ENCODE measurements at places on chromosomes 6 and 20. TPM values are rescaled to one million over a fixed set of nuclear protein-coding genes. Genes with fewer than 3 reads are reported as not detected.

The RTN4IP1 gene
- total RNA-seq: 11.6 TPM

GRCh38 chr6:4804095-4804494 lies 27.9 kb downstream of the CDYL start:
- H3K36me3 ChIP-seq: no peaks in the 10 kb centered on the region
- peaks cover 4% of the 10 kb centered on the region for H3K4me1 ChIP-seq
- no peak overlapping the region for H3K4me3 ChIP-seq

- DNase-seq: no peak
- no peak overlapping the region for H3K4me3 ChIP-seq
- no peaks in the 10 kb centered on the region for H3K27me3 ChIP-seq
These were observed 5.9 kb downstream of the SMAP1 start for GRCh38 chr6:70673601-70674000.

- DNase-seq: peak; percentile 90
- H3K4me1 ChIP-seq: no peaks in the 10 kb centered on the region
- no peak overlapping the region for H3K4me3 ChIP-seq
These were observed 5.2 kb downstream of the SIRPA start for GRCh38 chr20:1900321-1900801.

DNA sequence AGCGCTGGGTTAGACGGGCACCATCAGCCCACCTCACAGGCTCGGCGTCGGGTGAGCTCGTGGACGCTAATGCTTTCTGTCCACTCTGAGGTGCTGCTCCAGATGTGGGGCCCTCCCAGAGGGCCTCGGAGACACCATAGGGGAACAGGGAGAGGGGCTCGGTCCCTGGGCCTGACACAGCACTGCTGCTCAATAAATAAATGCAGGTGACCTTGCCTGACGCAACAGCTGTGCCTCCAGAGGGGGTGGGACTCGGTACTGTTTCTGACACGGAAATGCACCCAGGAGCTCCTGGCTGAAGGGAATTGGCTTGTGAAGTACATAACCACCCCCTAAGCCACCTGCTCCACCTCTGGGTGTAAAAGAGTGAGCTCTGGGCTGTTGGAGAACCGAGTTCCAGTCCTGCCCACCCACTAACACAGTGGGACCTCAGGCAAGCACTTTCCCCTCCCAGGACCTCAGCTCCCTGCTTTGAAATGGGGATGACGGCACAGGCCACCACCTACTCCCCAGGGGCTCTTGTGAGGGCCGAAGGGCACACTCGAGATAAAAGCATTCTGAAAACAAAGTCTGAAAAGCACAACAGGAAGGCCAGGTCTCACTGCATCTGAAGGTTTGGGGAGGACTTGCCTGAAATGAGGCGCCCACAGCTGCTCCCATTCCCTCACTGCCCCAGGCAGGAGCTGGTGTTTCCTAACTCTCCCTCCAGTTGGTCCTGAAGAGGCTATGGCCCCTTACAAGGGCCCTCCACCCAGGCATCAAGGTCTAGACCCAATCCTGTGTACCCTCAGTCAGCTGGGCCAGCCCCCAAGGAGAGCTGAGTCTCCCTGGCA lies 6.7 kb downstream of the KCNK15 start:
- H3K27ac ChIP-seq: no peak overlapping the region
- DNase-seq: no peak
- peaks cover 2% of the 10 kb centered on the region for H3K36me3 ChIP-seq

GRCh38 chr6:15429141-15430110 lies 183.6 kb downstream of the JARID2 start:
- H3K27me3 ChIP-seq: no peaks in the 10 kb centered on the region
- no peak for DNase-seq
- no peak overlapping the region for H3K27ac ChIP-seq
- no peak overlapping the region for H3K4me3 ChIP-seq
- peaks cover 52% of the 10 kb centered on the region for H3K4me1 ChIP-seq
- no peaks in the 10 kb centered on the region for H3K36me3 ChIP-seq

The BFSP1 gene
- total RNA-seq: 8.6 TPM

DNA sequence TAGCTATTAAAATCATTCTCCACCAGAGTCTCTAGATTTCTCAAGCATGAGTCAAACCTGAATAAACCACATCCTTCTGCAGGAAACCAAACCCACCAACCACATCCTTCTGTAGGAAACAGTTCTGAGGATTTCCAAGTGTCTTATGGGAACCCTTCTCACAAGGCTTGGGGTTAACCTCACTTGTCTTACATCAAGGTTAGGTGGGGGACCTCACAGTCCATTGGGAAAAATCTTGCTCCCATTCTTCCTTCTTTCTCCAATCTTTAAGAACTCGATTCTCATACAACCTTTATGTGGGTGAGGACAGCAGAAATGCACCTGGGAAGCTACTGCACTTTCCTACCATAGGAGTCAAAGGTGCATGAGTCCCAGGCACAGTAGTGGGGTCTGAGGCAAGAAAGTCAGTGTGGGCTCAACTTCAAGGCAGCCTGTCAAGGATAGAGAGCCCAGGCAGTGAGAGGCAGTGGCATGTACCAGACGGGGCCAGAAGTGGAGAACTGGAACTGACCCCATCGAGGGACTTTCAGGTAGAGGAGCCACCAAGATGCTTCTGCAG lies 114.5 kb downstream of the SLC22A3 start:
- H3K4me1 ChIP-seq: no peaks in the 10 kb centered on the region
- H3K27me3 ChIP-seq: no peaks in the 10 kb centered on the region
- no peak overlapping the region for H3K27ac ChIP-seq

GRCh38 chr6:52208612-52209011 lies 22.4 kb downstream of the IL17A start:
- H3K36me3 ChIP-seq: peaks cover 3% of the 10 kb centered on the region
- H3K27ac ChIP-seq: no peak overlapping the region
- DNase-seq: no peak
- no peaks in the 10 kb centered on the region for H3K27me3 ChIP-seq

DNA sequence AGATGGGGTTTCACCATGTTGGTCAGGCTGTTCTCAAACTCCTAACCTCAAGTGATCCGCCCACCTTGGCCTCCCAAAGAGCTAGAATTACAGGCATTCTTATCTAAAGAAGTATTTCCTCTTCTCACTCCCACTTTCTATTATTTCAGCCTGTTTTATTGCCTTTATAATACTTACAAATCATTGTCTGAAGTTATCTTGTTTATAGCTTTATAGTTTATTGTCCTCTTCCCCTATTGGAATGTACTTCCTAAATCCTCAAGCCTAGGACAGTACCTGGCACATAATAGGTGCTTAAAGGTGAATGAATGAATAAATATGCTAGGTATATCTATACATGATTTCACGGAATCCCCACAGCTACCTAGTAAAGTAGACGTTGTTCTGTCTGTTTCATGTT lies 37.8 kb upstream of the RNF182 start:
- DNase-seq: no peak
- H3K36me3 ChIP-seq: peaks cover 10% of the 10 kb centered on the region

The BMP6 gene
- total RNA-seq: 0.61 TPM

- H3K4me1 ChIP-seq: peaks cover 3% of the 10 kb centered on the region
- no peak for DNase-seq
- H3K36me3 ChIP-seq: no peaks in the 10 kb centered on the region
- H3K4me3 ChIP-seq: no peak overlapping the region
These were observed 640.5 kb downstream of the DHX35 start for GRCh38 chr20:39602649-39603048.

DNA sequence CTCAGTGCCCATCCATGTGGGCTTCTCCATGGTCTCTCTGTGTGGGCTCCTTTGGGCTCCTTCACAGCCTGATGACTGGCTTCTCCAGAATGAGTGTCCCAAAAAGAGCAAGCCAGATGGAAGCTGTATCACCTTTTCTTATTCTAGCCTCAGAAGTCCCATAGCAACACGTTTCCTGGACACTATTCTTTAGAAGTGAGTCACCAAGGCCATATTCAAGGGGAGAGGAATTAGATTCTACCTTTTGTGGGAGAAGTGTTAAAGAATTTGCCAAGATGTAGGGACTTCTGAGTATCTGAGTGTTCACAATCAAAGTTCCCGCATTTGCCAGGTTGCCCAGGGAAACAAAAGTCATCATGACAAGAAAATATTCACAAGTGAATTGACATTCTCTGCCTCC lies 20.7 kb upstream of the TBC1D22B start:
- H3K4me1 ChIP-seq: no peaks in the 10 kb centered on the region
- H3K27me3 ChIP-seq: no peaks in the 10 kb centered on the region
- H3K36me3 ChIP-seq: no peaks in the 10 kb centered on the region
- no peak for DNase-seq
- H3K27ac ChIP-seq: no peak overlapping the region

The CEP85L gene
- total RNA-seq: 3.8 TPM

GRCh38 chr6:36132246-36132895 lies 2.1 kb downstream of the MAPK13 start:
- no peak for DNase-seq

GRCh38 chr20:40757087-40757486 lies 68.1 kb upstream of the MAFB start:
- peaks cover 4% of the 10 kb centered on the region for H3K4me1 ChIP-seq
- H3K27ac ChIP-seq: no peak overlapping the region
- no peak for DNase-seq
- no peaks in the 10 kb centered on the region for H3K36me3 ChIP-seq
- no peak overlapping the region for H3K4me3 ChIP-seq

Measured in H9 (cell line).